ENCODE measurements at places on chromosomes 1 and 21. TPM values are rescaled to one million over a fixed set of nuclear protein-coding genes. Genes with fewer than 3 reads are reported as not detected.

Gene TENT5C
- total RNA-seq, result 66.1 TPM

- DNase-seq, result no peak
- no peaks in the 10 kb centered on the region for H3K4me1 ChIP-seq
- H3K36me3 ChIP-seq, result no peaks in the 10 kb centered on the region
- no peak overlapping the region for H3K4me3 ChIP-seq
- H3K27me3 ChIP-seq, result peaks cover 2% of the 10 kb centered on the region
Observed at GRCh38 chr1:4797016-4797410, 142.6 kb downstream of the AJAP1 start.

Gene CYP4B1
- total RNA-seq, result not detected

DNA sequence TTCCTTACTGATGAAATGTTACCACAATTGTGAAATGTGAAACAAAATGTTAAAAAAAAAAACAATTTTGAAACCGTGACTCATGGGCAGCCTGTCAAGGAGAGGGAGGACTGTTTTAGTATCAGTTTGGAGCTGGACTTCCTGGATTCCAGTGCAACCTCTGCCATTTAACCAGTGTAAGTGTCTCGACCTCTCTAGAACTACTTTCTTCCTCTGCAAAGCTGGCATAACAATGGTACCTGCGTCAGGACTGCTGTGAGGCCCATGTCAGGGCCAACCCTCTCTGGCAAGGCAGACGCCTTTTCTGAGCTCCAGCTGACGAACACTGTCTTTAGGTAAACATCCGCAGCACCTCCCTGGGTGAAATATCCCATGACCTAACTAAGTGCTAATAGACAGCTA, 20.9 kb downstream of the URB1 start:
- peaks cover 16% of the 10 kb centered on the region for H3K4me1 ChIP-seq
- H3K27ac ChIP-seq, result peak overlapping the region; percentile 27
- peaks cover 28% of the 10 kb centered on the region for H3K36me3 ChIP-seq
- H3K27me3 ChIP-seq, result no peaks in the 10 kb centered on the region
- no peak for DNase-seq

GRCh38 chr1:150164779-150165178, 15.1 kb downstream of the PLEKHO1 start:
- no peak for DNase-seq
- peaks cover 2% of the 10 kb centered on the region for H3K27me3 ChIP-seq
- peaks cover 11% of the 10 kb centered on the region for H3K36me3 ChIP-seq

DNA sequence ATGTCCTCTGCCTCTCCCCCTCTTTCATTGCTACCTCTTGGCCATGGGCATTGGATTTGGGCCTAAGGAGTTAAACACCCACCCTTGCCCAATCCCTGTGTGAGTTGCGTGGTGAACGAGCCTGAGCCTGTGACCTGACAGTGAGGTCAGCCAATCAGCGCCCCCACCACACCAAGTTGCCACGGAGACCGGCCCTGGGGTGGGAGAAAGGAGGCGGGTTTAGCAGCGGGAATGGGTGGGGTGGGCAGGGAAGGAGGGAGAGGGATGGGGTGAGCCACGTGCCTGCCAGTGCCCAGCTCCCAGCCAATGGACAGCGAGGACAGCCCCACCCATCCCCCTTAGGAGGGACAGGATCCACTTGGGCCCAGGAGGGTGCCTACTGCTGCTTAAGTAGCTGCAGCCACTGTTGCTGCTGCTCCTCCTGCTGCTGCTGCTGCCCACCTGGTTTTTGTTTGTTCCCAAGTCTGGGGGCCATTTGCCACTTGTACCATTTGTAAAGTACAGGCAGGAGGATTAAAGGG, 9.5 kb downstream of the ZBTB7B start:
- H3K36me3 ChIP-seq, result peaks cover 63% of the 10 kb centered on the region
- H3K4me3 ChIP-seq, result peak overlapping the region; percentile 77
- H3K4me1 ChIP-seq, result peaks cover 81% of the 10 kb centered on the region
- peak overlapping the region; percentile 89 for H3K27ac ChIP-seq
- H3K27me3 ChIP-seq, result no peaks in the 10 kb centered on the region

DNA sequence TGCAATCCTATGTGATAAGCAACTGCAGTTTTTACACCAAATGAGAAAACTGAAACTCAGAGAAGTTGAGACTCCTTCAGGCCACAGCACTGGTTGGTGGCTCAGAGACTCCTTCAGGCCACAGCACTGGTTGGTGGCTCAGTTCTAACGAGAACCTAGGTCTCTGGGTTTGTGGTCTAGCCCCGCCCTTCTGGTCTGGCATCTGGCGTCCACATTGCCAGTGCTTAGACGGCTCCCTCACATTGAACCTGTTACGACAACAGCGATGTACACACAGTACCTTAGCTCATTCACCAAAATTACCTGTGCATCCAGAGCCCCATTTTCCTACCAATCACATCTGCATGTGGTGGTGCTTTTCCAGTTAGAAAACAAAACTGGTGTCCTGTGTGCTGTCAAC, 66.1 kb downstream of the NID1 start:
- H3K4me3 ChIP-seq, result peak overlapping the region; percentile 22
- peaks cover 77% of the 10 kb centered on the region for H3K4me1 ChIP-seq
- H3K27ac ChIP-seq, result peak overlapping the region; percentile 92
- H3K27me3 ChIP-seq, result no peaks in the 10 kb centered on the region
- peak; percentile 86 for DNase-seq

Gene RIMS3
- total RNA-seq, result 6.1 TPM

DNA sequence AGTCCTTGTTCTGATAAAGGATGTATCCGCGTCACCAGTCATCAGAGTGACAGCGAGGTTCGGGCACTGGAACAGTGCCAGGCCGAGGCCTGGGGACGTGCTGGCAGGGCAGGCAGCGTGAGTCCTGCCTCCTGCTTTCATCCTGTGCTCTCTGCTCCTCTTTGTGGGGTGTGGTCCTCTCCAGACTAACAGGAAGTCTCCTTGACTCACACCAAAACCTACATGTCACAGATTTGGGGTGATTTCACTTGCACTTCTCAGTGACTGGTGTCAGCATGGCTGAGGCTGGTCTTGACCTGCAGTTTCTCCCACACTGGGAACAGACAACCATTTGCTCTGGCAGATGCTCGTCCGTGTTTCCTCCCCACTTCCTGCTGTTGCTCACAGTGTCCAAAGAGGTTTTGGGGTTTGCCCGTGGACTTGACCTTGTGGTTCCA, 8.8 kb upstream of the NLRP3 start:
- H3K27me3 ChIP-seq, result peaks cover 52% of the 10 kb centered on the region
- no peaks in the 10 kb centered on the region for H3K36me3 ChIP-seq
- H3K4me1 ChIP-seq, result peaks cover 35% of the 10 kb centered on the region
- peak overlapping the region; percentile 23 for H3K27ac ChIP-seq

Gene MYOM3
- total RNA-seq, result not detected

DNA sequence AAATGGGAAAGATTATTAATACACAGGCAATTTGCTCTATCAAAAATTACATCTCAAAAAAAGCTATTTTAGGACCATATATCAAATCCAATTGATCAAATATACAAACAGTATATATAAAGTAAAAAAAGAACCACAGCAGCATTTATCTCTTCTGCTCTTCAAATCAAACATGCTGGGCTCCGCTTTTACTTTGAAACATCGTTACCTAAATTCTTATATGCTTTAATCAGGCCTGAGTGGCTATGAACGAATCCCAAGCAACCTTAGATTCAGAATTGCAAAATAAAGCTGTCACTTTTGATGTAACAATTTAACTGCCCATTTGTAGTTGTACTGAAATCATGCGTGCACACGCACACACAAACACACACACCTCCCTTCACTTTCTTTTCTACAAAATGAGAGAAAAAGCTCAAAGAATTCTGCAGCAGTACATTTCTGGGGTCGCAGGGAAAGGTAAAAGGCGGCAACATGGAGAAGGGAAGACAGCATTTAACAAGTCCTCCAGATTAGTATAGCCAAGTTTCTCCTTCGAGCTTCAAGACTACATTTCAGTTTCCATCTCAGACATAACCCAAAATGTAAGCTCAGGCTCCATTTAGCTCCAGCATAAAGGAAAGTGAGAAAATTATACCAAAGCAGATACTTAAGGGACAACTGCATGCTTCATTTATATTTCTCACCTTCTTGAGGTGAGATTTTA, 92.2 kb upstream of the TTC39A start:
- no peak overlapping the region for H3K27ac ChIP-seq
- DNase-seq, result no peak
- H3K36me3 ChIP-seq, result peaks cover 53% of the 10 kb centered on the region

- no peak overlapping the region for H3K27ac ChIP-seq
- no peak overlapping the region for H3K4me3 ChIP-seq
- H3K27me3 ChIP-seq, result no peaks in the 10 kb centered on the region
- no peak for DNase-seq
- H3K36me3 ChIP-seq, result peaks cover 7% of the 10 kb centered on the region
- peaks cover 14% of the 10 kb centered on the region for H3K4me1 ChIP-seq
Observed at GRCh38 chr1:212852105-212852688, 4.7 kb upstream of the SPATA45 start.

DNA sequence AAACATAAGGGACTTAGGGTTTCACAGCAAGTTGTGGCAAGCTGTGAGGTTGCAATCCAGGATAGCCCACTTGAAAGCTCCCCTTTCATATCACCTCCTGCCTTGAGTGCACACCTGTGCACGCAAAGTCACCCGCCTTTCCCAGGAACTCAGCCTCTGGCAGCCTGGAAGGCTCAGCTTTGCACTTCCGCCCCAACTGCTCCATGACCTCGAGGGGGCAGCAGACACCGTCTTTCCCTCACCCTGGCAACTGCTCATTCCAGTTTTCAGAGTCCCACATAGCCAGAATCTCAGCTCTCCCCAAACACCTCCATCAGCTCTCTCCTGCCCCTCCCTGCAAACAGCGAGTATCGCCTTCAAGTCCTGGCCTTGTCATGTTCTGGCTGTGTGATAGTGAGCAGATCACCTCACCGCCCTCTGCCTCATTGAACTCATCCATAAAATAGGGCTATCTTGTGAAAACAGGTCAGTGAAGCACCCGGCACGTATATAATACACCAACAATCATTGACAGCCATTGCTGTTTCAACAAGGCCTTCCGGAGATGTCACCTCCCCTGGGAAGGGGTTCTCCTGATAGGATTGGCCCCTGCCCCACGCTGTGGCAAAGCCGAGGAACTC, 32.2 kb upstream of the EPB41 start:
- no peak overlapping the region for H3K27ac ChIP-seq
- H3K4me1 ChIP-seq, result peaks cover 38% of the 10 kb centered on the region
- no peak overlapping the region for H3K4me3 ChIP-seq
- peak; percentile 83 for DNase-seq

All from activated CD4-positive, alpha-beta memory T cell treated with anti-CD3 and anti-CD28 coated beads, Interleukin-2, amount 10 ng/mL, durations not matched to agents 7 days and 5 days (primary cell).